NCI-H460 (cell line): ENCODE measurements at places on chromosomes 7 and 10.

DNA sequence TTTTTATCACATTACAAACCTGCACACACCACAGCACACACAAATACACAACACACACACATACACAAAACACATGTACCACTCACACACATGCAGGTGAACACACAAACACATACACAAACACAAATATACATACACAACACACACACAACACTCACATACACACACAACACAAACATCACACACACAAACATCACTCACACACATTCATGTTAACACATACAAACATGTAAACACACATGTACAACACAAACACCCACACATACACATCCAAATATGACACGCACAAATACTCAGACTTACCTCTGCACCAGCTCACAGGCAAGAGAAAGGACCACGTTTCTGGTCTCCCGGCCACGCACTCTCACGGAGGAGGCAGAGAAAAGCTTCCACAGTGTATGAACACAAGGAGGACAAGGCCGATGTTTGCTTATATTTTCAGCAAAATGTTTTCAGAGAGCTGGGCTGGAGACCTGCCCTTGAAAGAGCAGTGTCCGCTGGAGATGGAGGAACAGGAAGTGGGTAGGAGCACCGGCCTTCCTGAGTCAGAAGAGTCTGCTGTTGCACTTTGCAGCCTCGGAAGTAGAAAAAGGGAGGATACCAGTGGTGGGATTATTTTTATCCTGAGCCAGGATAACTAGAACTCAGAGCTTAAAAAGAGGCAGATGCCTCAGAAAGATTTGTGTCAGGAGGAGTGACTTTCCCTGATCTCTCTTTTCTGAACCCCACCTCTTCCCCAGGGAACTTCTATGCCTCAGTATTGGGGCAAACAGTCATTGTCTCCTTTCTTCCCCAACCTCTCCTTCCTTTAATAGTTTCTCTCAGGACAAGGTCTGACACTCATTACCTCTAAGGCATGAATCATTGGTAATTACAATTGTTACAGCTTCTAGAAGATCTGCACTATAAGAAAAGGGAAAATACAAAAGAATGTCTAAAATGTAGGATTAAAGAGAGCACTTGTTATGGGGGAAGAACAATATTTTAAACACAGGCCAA, at the start of gene GIMAP6:
Gene GIMAP6 (minus strand): TSS at position 520 of the 999 bp plus-strand sequence. CDS start 2,243 bp downstream, outside the sequence.
- no peak for DNase-seq

DNA sequence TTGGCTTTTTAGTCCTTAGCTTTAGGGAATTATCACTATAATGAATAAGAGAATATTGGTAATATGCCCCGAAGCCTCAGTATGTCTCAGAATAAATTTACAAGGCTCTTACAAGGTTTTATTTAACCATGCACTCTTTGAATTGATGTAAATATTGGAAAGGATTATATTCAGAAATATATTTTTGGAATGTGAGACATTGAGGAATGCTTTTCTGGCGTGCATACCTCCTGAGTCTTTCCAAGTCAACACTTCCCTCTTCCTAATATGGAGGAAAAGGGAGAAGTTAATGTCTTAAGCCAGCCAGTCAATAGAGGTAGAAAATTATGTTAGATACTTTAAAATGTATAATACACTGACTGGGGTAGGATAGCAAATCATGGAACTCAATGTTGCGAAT, 1.2 kb upstream of the OR2F1 start:
- DNase-seq: no peak

DNA sequence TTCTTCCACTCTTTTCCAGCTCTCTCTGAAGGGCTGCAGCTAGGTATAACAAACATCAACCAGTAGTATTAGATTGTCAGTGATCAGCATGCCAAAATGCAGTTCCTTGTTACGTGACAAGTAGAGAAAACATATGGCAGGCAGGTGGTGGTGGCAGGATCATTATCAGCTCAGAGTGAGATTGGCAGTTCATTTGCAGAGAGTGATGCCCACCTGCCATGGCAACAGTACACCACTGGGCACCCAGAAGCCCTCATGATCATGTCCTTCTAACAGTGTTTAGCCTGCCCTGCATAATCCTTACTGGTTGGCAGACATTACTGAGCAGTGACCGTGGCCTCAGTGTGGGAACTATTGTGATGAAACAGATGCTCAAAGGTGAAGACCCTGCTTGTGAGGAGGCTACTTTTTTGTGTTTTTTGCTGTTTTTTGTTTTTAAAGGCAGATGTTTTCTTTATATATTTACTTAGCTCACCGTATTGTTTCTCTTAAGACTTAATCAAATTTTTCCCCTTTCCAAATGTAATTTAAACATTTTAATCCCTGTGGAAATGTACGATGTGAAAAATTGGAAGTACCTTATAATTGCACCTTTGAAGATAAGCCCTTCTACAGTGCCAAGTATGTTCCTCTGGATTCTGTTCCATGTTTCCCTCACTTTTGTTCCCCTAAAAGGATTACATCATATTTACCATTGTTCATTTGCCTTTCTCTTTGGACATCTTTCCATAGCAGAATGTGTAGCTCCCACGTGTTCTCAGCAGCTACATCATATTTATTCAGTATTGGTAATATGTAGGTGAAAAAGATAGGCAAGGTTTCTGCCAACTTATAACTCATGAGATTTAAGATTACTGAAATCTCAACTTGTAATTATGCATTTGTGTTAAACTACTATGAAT, 179.6 kb downstream of the SND1 start:
- DNase-seq: no peak

GRCh38 chr10:9824631-9825071, 1193.0 kb upstream of the CELF2 start:
- no peak for DNase-seq

GRCh38 chr7:107593025-107593410, 13.0 kb downstream of the BCAP29 start:
- no peak for DNase-seq
